Hematopoietic multipotent progenitor cell (in vitro differentiated cells): ENCODE measurements at places on chromosomes 4 and X. TPM values are rescaled to one million over a fixed set of nuclear protein-coding genes. Genes with fewer than 3 reads are reported as not detected.

DNA sequence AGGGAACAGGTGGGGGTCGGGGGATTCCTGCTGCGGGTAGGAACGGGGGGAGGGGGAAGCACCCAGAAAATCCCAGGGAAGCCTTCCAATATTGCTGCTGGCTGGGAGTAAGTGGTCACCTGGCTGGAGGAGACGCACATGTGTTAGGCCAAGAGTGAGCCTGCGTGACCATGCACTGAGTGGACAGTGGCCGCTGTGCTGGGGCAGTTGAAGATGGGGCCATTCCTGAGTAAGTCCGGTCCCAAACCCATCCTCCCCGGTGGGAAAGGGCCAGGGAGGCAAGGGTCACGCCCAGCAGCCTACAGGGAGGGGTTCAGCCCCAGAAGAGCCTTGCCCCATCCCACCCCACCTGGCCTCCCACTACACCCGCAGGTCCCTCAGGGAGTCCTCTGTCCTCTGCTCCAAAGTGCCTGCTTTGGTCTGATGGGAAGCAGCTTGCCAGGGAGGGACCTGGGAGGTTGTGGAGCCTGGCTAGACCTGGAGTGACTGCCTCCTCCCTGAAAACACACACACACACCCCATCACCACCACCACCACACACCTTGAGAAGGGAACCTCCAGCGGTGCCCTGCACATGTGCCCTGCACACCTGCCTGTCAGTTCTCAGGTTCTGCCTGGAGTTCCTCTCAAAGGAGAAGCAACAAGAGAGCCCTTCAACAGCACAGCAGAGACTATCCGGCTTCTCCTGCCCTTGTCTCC, 6.1 kb downstream of the L1CAM start:
- no peak for DNase-seq

The CENPI gene
- 1.9 TPM for total RNA-seq

The L1CAM gene
- total RNA-seq, result under 0.01 TPM

The DCAF12L2 gene
- total RNA-seq, result 0.27 TPM

The ABCE1 gene
- total RNA-seq, result 62.2 TPM
